ENCODE measurements at places on chromosomes 3 and 15.
A peak's percentile ranks its signal among the peaks of the same experiment; 100 is the strongest.

DNA sequence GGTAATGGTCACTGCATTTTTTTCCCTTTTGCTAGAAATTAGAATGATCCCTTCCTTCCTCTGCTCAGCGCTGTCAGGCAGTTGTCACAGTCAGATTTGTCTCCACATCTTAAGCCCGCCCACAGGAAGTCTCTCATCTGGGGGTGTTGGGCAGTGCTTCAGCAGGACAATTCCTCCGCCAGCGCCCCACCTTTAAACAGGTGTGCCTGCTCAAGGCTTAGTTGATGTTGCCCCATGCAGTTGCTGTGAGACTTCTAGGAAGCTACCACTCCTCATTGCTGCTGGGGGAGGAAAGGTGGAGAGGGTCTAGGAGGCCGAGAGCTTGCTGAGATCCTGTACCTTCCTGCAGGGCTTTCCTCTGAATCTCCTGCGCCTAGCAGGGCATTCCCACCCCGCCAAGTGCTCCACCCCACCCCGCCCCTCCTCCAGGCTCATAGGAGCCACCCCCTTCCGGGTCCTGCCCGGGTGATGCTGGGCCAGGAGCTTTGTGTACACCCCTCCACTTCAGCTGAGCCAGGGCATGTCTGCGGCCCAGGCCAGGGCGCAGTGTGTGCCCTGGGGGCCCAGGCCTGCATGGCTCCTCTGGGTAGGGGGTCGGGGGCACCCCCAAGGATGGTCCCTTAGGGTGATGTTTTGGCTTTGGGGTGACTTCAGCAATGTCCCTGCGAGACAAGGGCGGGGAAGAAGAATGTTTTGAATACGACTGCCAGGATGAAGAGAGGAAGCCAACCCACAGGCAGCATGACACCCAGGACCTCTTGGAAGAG is 68.7 kb downstream of the TRAK1 start:
- peak; percentile 13 for DNase-seq

- no peak for DNase-seq
These were observed 32.3 kb downstream of the ATP13A5 start for GRCh38 chr3:193346259-193346658.

- DNase-seq = no peak
These were observed 6.3 kb downstream of the CAV3 start for GRCh38 chr3:8739757-8740504.

DNA sequence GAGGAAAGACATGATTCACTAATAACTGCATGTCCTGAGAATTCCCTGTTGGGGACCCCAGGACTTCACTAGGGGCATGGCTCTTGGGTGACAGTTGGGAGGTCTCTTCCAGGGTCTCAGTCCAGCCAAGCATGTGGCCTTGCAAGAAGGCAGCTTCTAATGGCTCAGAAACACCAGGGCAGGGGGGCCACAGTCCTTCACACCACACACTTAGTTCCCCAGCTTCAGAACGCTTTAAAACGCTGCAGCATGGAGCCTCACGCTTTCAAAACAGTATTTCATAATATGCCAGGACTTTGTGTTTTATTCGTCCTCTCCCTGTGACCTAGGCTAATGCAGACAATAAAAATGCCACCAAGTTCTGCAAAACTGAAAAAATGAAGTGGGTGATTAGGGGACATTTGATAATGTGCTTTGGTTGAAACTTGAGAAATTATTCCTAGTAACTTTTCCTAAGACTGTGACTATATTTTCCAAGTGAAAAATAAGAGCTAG is 48.4 kb upstream of the LIMD1 start:
- DNase-seq = no peak

DNA sequence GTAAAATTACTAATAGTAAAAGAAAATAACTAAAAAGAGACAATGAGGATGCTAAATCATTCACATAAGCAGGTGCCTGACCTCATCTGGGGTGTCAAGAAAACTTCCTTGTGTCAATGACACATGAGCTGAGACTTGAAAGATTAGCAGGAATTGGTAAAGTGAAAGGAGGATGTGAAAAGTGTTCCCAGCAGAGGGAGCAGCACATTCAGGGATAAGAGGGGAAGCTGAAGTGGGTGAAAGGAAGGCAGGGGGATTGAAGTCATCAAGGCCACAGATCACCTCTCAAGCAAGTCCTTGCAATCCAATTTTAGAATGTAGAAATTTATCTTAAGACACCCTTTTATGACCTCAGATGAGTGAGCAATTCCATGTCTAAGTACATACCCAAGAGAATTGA is 60.2 kb upstream of the ACP3 start:
- no peak for DNase-seq

DNA sequence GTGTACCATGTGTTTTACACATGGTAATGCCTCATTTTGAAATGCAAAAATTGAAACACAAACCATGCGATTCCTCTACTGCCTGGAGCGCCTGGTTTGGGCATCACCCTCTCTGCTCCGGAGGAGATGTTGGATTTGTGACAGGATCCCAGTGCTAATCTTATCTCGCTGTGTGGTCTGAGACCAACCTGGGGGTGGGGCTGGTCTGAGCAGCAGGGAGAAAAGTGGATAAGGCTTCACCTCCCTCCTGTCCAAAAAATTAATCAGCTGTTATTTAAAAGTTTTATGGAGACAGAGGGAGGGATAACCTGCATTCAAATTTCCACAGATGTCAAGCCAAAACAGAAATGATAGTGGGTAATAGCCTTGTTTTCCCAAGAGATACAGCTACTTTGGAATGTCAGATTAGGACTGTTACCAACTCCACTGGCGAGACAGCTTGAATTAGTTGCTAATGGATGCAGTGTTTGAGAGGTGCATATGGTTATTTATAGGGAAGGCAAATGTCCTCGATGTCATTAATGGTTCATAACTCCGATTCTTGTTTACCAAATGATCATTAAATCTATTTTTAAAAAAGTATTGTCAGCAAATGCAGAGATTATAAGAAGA is 54.0 kb upstream of the SKOR1 start:
- no peak for DNase-seq

- no peak for DNase-seq
These were observed 86.2 kb upstream of the FRMD4B start for GRCh38 chr3:69472093-69472492.

DNA sequence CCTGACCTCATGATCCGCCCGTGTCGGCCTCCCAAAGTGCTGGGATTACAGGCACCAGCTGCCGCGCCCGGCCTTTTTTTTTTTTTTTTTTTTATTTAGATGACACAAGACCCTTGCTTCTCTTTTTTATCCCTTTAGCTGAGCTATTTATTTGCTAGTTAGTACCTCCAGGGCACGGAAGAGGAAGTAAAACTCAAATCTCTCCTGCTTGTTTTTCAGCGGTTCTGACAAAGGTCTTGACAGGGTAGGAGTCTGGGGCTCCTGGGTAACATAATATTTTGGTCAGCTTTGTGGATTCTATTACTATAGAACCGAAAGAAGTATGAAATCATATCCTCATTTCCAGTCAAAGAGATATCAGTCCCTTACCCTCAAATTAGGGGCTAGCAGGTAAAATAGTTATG is 44.0 kb upstream of the ETV5 start:
- DNase-seq = no peak

GRCh38 chr3:159584421-159584820 is 404.2 kb upstream of the IL12A start:
- no peak for DNase-seq

GRCh38 chr3:123036352-123037014 is 8.9 kb upstream of the SEMA5B start:
- DNase-seq = no peak

- DNase-seq = no peak
These were observed 847.7 kb downstream of the ROBO2 start for GRCh38 chr3:77887611-77888010.

- DNase-seq = no peak
These were observed 377.0 kb downstream of the FOXP1 start for GRCh38 chr3:71206305-71207165.

GRCh38 chr3:58059349-58060321 is 51.4 kb downstream of the FLNB start:
- DNase-seq = no peak

GRCh38 chr15:101193120-101193644 is 58.7 kb downstream of the CHSY1 start:
- DNase-seq = no peak

- DNase-seq = no peak
These were observed 44.6 kb downstream of the ONECUT1 start for GRCh38 chr15:52745326-52746161.

GRCh38 chr15:93645594-93645993 is 556.6 kb upstream of the RGMA start:
- DNase-seq = no peak

GRCh38 chr3:150763841-150764483 is 993 bp upstream of the SIAH2 start:
- DNase-seq = peak; percentile 49

- DNase-seq = peak; percentile 73
These were observed 12.0 kb upstream of the SHC4 start for GRCh38 chr15:48975472-48976419.

DNA sequence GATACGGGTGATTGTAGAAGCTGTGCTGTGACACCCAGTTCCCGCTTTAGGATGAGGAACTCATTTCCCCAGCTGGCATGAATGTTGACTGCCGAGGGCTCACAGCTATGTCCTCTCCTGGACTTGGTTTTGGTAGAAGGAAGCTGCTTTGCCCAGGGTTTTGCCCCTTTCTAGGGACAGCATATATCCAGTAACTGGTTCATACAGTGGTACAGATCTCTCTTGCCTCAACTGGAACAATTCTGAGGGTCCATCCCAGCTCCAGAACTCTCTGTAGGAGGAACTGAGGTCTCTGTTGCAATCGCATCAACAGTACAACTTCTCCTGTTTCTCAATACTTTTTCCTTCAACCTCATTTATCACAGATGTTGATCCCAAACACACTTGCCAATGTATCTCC is 54.5 kb upstream of the FNDC3B start:
- DNase-seq = no peak

DNA sequence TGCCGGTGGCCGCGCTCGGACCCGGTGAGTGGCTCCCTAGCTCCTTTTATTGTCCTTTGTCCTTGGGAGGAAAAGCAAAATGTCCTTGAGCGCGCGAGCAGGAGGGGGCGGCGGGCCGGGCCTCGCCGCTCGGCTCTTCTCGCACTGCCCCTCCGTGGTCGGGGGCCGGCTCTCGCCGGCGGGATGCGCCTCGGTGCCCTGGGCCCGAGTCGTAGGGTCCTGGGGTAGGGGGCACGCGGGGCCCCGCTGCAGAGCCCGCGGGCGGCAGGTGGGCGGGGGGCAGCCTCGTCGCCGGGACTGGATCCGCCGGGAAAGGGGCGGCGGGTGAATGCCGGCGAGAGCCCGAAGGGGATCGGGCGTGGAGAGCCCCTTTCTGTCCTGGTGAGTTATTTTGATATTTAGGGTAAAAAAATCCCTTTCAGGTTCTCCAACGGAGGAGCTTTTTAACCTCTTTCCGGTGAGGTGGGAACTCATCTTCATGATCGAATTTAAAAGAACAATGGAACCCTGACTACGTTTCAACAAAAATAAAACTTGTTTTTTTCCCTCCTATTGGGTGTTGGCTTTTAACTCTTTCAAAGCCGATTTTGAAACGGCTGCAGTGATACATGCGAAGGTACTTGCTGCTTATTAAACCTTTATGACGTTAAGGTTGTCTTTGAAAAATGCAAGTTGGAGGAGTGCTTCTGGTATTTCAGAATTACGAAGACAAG is 16.8 kb upstream of the CHD2 start:
- DNase-seq = no peak

DNA sequence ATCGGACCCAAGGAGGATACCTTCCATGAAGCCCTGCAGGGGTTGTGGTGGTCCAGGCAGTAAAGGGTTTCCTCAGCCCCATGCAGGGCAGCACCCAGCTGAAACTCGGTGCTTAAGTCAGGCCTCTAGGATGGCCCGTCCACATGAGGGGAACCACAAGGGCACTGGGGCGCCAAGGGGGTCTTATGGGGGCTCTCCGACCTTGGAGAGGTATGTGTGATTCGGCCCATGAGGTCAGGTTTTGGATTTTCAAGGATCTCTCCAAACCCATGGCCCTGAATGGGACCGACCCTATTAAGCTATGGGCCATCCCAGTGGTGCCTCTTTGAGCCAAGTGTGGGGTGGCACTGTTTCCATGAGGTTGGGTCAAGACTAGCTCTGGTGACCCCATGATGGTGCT is 233.3 kb downstream of the SNRPN start:
- no peak for DNase-seq

- DNase-seq = peak; percentile 85
These were observed 68.0 kb downstream of the ATP2B2 start for GRCh38 chr3:10437272-10437994.

DNA sequence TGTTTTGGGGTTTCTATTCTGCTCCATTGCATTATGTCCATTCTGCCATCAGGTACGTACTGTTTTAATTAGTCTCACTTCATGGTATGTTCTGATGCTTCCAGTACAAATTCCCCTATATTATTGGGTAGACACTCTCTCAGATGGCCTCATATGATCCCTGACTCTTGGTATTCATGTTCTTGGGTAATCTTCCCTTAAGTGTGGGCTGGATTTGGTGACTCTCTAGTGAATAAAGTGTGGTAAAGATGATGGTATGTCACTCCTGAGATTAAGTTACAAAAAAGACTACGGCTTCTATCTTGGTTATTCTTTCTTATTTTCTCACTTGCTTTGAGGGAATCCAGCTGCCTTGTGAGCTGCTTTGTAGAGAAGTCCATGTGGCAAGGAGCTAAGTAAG is 89.6 kb upstream of the TBC1D5 start:
- no peak for DNase-seq

- no peak for DNase-seq
These were observed 238.4 kb downstream of the NEK10 start for GRCh38 chr3:27130796-27131195.

- no peak for DNase-seq
These were observed 16.4 kb upstream of the SKIC8 start for GRCh38 chr15:78315686-78316282.

- no peak for DNase-seq
These were observed 184.1 kb upstream of the RASGRP1 start for GRCh38 chr15:38748710-38749109.

- peak; percentile 38 for DNase-seq
These were observed 115.8 kb downstream of the GHSR start for GRCh38 chr3:172332256-172333041.

DNA sequence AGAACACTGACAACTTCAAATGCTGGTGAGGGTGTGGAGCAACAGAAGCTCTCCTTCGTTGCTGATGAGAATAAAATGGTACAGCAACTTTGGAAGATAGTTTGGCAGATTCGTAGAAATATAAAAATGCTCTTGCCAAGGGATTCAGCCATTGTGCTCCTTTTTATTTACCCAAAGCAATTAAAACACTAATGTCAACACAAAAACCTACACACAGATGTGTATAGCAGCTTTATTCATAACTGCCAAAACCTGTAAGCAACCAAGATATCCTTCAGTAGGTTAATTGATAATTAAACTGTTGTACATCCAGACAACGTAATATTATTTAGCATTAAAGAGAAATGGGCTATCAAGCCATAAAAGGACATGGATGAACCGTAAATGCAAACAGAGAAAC is 37.8 kb upstream of the LSAMP start:
- DNase-seq = no peak
